ENCODE measurements at places on chromosomes 3 and 15.

DNA sequence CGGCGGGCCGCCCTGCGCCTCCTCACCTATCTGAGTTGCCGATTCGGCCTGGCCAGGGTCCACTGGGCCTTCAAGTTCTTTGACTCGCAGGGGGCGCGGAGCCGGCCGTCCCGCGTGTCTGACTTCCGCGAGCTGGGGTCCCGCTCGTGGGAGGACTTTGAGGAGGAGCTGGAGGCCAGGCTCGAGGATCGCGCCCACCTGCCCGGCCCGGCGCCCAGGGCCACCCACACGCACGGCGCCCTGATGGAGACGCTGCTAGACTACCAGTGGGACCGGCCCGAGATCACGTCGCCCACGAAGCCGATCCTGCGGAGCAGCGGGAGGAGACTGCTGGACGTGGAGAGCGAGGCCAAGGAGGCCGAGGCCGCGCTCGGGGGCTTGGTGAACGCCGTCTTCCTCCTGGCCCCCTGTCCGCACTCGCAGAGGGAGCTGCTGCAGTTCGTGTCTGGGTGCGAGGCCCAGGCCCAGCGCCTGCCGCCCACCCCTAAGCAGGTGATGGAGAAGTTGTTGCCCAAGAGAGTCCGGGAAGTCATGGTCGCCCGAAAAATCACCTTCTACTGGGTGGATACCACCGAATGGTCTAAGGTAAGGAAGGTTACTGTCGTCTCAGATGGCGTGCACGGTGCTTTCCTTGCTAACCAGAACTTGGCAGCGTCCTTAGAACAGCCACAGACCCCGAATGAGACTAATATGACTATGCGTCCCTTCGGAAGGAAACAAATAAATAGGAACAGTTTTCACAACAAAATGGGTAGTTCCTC, 567 bp downstream of the TICRR start:
- peak; percentile 33 for DNase-seq

- DNase-seq = no peak
These were observed 17.0 kb downstream of the BCL6 start for GRCh38 chr3:187728248-187728647.

DNA sequence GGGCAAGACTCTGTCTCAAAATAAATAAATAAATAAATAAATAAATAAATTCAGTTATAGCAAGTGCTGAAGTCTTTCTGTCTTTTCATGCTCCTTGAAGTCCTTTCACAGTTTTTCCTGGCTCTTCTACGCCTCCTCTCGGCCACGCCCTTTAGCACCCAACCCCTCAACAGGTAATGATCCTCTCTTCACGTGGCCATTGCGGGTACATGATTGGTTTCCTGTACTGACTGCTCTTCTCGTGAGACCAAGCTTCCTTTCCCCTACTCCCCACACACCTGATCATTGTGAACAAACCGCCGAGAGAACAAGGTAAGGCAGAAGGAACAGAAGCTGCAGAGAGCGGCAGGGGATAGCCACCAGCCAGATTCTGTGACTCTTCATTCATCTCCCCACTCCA, 2.3 kb upstream of the ZNF774 start:
- DNase-seq = no peak

DNA sequence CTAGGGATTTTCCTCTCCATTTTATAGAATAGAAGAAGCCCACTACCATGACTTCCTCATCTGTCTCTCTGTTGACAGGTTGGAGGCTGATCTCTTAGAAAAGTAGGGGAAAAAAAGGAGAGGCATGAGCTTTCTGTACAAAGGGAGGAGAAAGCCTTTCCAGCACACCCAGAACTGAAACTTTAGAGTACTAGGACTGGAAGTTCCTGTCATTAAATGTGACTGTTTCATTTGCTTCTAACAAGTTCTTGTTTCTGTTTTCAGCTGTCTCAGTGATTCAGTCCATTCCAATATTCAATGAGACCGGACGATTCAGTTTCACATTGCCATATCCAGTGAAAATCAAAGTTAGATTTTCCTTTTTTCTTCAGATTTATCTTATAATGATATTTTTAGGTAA, 39.0 kb downstream of the INTS14 start:
- DNase-seq = no peak

- DNase-seq = no peak
These were observed 27.3 kb downstream of the NEO1 start for GRCh38 chr15:73079565-73079964.

DNA sequence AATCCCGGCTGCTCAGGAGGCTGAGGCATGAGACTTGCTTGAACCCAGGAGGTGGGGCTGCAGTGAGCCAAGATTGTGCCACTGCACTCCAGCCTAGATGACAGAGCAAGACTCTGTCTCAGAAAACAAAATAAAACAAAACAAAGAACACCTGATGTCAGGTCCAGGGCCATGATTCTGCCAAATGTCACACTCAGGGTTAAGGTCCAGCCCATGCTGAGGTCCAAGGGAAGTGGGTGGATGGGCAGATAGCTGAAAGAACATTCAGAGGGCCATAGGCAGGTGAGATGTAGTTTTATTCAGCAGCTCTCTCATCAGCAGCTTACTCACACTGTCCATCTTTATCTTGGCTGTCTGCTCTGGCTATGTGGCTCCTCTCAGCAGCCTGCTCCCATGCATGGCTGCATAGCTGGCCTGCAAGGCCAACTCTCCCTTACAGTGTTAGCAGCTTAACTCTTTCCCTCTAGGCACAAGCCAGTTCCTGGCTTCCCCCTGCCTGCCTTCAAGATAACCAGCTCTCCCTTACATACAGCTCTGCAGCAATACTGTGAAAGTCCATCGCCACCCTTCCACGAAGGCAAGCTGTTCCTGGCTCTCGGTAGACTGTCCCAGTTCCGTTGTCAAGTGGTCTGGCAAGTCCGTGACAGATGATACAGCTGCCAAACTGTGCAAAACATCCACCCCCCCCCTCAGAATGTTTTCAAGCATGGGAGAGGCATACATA, 62.4 kb upstream of the SIAH2 start:
- DNase-seq = no peak

GRCh38 chr3:66442254-66443117, 58.3 kb downstream of the LRIG1 start:
- DNase-seq = peak; percentile 85

DNA sequence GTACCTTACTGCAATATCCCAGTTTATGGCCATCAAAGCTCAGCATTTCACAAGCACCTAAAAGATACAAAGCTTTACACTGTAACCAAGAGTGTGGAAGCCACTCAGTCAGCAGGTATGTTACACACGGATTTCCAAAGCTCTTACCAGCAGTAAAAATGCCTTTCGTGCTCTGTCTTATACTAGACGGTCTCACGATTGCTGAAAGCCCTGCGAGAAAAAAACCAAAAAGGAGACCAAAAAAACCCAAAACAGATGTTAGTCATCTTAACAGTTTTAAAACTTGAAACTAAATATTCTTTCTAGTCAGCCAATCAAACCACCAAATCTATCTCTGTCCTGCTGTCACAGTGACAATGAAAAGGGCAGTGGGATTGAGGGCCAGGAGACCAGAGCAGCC, 39.0 kb downstream of the TAMM41 start:
- DNase-seq = no peak

DNA sequence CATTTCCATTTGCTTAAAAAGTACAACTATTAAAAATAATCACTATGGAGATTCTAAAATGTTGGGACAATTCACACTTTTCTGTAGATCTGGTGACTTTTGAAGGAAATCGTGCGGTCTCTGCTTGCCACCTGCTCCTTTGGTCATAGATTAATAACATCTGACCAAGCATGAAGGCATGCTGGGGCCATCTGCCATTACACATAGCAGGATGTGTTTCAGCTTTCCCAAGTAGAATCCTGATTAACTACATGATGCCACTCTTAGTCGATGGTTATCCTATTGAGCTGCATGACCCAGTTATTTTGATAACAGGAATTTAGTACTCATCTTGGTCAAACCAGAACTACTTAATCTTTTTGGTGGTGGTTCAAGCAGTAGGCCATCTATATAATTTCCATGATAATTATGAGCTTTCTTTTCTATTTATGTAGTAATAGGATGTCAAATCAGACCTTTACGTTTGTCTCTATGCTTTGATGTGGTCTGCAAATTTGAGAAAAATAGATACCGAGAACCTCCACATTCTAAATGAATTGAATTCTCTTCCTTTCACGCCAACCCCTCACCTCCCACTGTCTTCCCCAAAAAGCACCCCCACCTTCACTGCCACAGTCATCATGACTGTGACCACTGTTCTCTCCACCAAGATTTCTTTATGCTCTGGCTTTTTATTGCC, 158.1 kb downstream of the DIPK2A start:
- peak; percentile 11 for DNase-seq

DNA sequence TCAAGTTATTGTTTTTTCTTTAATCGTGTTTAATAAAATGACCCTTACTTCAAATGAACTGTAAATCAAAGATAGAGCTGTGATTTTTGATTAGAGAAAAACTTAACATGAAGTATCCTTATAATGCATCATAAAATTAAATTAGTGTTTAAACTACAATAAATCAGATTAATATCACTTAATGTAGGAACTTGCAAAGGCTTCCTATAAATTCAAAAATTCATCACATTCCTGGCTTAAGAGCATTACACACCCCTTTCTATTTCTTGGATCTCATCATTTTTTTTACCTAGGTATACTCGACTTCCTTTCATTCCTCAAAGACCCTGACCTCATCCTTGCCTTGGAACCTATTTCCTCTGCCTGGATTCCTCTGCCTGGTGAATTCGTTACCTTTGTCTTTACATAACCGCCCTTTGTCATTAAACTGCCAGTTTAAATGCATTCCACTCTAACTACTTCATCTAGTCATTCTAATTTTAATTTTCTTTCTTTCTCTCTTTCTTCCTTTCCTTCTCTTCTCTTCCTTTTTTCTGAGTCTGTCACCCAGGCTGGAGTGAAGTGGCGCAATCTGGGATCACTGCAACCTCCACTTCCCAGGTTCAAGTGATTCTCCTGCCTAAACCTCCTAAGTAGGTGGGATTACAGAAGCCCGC, 1244.5 kb downstream of the OTOL1 start:
- no peak for DNase-seq

GRCh38 chr3:147304756-147305155, 101.6 kb downstream of the ZIC4 start:
- DNase-seq = peak; percentile 28

GRCh38 chr3:149023951-149024350, 32.6 kb downstream of the GYG1 start:
- DNase-seq = peak; percentile 30

- no peak for DNase-seq
These were observed 39.3 kb downstream of the MEGF11 start for GRCh38 chr15:66214246-66214645.

GRCh38 chr15:57098896-57099295, 180.5 kb downstream of the TCF12 start:
- no peak for DNase-seq

DNA sequence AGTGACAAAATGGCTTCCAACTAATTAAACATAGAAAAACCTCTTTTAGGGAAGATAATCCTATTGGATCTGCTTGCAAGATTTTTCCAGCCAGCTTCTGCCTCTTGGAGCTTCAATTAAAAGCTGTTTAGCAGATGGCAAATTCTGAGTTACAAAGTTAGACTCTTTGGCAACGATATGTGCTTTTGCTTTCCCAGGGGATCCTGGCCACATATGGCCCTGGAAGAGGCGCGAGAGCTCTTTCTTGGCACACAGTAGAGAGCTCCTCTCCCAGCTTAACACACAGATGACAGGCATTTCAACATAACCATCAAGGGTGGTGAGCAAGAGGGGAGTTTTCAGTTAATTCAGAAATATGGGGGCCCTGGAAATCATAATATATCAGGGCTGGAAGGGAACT, 41.6 kb upstream of the GALNT15 start:
- DNase-seq = no peak

DNA sequence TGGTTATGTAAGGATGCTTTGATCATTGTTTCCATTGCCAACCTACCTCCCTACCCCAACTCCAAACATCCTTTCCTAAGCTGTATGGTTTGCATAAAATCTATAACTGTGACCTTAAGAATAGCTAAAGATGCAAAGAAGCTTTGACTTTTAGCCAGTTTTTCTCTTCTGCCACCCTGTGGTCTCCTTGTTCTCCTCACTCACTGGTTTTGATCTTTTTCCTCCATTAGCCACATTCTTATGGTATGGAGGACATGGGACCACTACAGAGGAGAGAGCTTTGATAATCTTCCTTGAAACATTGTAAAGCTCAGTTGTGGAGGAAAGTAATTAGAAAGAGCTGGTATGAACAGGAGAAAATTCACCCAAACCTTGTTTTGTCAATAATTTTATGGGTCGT, 115.9 kb downstream of the NEK11 start:
- peak; percentile 9 for DNase-seq

GRCh38 chr3:183576487-183577107, 21.1 kb upstream of the KLHL6 start:
- DNase-seq = no peak
